NCI-H345 (cell line): ENCODE measurements at places on chromosomes 11 and 22.

DNA sequence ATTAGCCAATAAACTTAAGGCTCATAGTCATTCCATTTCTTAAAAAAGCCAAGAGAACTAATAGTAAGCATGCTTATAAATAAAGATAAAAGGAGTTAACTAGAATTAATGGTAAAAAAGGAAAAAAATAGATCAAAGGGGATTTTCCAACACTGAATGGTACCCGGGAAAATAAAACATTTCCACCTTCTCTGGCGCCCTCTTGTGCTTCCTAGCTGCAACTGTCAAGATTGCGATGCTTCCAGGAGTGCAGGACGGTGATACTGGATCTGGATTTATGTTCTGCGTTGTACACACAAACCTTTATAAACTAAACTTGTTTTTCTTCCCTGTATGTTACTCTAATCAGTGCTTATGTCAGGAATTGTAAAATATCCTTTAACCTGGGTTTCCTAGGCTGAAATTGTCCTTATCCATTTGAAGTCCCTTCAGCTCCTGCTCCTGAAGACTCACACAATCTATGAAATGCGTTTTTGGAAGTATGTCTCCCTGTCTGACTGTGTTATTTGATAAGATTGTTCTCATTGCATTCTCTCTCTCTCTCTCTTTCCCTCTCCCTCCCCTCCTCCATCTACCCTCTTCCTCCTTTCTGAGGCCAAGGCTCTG, 9.6 kb upstream of the HTATIP2 start:
- DNase-seq, result peak; percentile 60

GRCh38 chr11:96257972-96258934, 84.7 kb downstream of the MAML2 start:
- DNase-seq, result no peak

DNA sequence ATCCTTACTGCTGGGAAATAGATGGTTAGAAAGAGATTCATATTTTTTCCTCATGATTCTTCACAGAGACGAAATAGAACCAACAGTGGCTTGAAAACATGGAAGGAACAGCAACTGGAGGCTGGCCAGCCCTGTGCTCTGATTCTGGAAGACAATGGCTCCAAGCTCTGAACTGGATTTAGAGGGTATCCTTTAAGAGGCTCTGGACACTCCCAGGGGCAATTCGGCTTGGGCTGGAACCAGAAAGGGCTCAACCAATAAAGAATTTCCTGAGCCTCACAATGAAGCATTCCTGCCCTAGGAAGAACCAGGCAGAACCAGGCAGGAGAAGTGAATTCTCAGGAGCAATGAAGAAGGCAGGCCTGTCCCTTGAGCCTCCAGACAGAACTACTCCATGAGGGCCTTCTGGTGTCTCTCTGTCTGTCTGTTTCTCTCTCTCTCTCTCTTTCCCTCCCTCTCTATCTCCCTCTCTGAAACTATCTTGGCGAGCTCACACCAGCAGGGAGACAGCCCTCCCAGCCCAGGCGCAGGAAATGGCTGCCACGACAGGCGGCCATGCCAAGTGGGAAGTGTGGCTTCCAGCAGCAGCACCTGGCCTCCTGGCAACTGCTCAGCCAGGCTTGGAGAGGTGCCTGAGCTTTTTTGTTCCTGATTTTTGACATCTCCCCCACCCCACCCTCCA, 93.3 kb downstream of the RCN1 start:
- DNase-seq, result no peak

- peak; percentile 47 for DNase-seq
Observed at GRCh38 chr11:19827399-19828135, 114.9 kb downstream of the NAV2 start.

GRCh38 chr11:114102993-114103896, 43.7 kb downstream of the ZBTB16 start:
- DNase-seq, result no peak
